Mammary microvascular endothelial cell (primary cell): ENCODE measurements at places on chromosomes 2 and 18. TPM values are rescaled to one million over a fixed set of nuclear protein-coding genes. Genes with fewer than 3 reads are reported as not detected.

Gene TFPI
- total RNA-seq, result 145 and 152 TPM in 2 replicates

Gene DNAH7
- 0.49 TPM in 1 of 2 replicates, not detected in the other for total RNA-seq

Gene CPLX4
- not detected in 2 replicates for total RNA-seq

Gene FSHR
- not detected in 2 replicates for total RNA-seq

Gene CXCR1
- total RNA-seq, result not detected in 2 replicates

Gene HS6ST1
- 14.0 and 16.9 TPM in 2 replicates for total RNA-seq

Gene GAL3ST2
- not detected in 2 replicates for total RNA-seq

Gene ASPRV1
- 0.10 and 0.20 TPM in 2 replicates for total RNA-seq

Gene C2orf66
- total RNA-seq, result not detected in 2 replicates

Gene ACVR1C
- total RNA-seq, result not detected in 2 replicates

Gene PCBP1
- total RNA-seq, result 127 and 142 TPM in 2 replicates

Gene PFN4
- total RNA-seq, result 0.69 TPM in 1 of 2 replicates, not detected in the other

Gene CDH20
- 0.05 and 0.07 TPM in 2 replicates for total RNA-seq

Gene DNAH6
- total RNA-seq, result under 0.01 and 0.05 TPM in 2 replicates

Gene DDX1
- 70.3 and 71.2 TPM in 2 replicates for total RNA-seq

Gene ZNF532
- total RNA-seq, result 37.4 and 50.4 TPM in 2 replicates

Gene SETBP1
- under 0.01 TPM in 1 of 2 replicates, not detected in the other for total RNA-seq

Gene POTEC
- total RNA-seq, result not detected in 2 replicates

Gene ADGRF3
- 0.05 and 0.20 TPM in 2 replicates for total RNA-seq

Gene TMEM169
- total RNA-seq, result not detected in 2 replicates

Gene UGT1A7
- not detected in 2 replicates for total RNA-seq

Gene POMC
- total RNA-seq, result 6.3 and 7.2 TPM in 2 replicates

Gene TRIB2
- total RNA-seq, result 25.7 and 26.7 TPM in 2 replicates

Gene PPP4R3B
- 34.0 and 38.2 TPM in 2 replicates for total RNA-seq

Gene RAB27B
- under 0.01 and 0.25 TPM in 2 replicates for total RNA-seq
